ENCODE measurements at places on chromosomes 4 and X.

DNA sequence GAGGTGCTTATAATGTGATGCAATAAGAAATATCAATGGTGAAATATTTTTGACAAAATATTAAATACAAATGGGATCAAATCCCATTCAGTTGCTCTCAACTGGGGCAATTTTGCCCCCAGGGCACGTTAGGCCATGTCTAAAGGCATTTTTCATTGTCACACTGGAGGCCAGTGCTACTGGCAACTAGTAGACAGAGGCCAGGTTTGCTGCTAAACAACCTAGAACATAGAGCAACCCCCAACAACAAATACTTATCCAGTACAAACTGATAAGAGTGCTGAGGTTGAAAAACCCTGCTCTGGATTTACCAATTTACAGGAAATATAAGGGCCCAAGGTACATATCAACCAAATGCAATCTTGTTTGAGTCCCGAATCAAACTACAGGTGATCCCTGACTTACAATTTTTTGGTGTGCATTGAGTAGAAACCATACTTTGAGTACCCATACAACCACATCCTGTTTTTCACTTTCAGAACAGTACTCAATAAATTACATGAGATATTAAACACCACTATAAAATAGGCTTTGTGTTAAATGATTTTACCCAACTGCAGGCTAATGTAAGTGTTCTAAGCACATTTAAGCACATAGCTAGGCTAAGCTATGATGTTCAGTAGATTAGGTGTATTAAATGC lies 237.5 kb downstream of the HNRNPD start:
- no peak for DNase-seq

DNA sequence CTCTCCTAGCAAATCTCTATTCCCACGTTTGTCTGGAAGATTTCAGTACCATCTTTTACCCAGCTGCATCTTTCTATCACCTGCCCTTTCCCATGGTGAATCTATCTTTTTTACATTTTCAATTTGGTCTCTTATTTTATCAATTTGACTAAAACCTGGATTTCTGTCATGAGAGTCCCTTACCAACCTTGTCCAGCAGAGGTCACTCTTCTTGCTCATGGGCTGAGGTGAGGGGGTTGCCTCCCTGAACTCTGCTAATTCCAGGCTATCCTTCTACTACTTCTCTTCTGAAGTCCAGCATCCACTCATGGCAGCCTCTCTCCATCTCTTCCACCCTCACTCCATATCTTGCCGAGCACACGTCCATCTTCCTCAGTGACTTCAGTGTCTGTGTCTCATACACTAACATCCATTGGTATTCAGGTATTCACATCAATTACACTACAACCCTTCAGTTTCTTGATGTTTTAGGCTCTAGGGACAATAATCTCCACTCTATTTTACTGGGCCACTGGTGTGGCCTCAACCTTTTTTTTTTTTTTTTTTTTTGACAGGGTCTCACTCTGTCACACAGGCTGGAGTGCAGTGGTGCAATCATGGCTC lies 17.8 kb upstream of the ZNF827 start:
- DNase-seq = peak; percentile 25

DNA sequence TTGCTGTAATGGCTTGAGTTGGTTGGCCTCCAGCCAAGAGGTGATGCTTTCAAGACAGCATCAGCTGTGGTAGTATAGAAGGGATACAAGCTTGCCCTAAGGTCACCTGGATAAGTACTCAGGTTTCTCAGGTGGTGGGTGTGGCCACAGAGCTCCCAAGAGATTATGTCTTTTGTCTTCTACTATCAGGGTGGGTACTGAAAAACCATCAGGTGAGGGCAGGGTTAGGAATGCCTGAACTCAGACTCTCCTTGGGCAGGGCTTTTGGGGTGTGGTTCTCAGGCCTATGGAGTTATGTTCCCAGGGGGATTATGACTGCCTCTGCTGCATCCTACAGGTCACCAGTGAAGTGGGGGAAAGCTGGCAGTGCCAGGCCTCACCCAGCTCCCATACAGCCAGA lies 654.6 kb upstream of the GALNT7 start:
- DNase-seq = peak; percentile 48

GRCh38 chr4:15677507-15677988 lies 4.1 kb upstream of the FAM200B start:
- peak; percentile 74 for DNase-seq

GRCh38 chrX:132333351-132333750 lies 114.1 kb upstream of the RAP2C start:
- no peak for DNase-seq

DNA sequence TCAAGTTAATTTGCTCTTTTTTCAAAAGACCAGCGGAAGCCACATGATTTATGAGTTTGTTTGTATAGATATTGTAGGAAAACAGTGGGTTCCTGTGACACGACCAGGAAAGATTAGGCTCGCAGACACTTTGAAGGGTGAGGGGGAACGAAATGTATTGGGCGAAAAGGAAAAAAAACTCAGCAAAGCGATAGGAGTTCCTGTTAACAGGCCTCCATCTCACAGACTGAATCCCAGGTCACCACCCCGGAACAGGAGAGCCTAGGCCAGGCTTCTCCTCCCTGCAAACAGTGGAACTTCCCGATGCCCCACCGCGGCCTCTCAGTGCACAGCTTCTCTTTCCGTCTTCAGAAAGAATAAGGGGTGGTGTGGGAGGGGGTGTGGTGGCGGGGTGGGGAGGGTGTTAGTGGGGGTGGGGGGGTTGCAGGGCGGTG lies 181.8 kb upstream of the GPRIN3 start:
- no peak for DNase-seq

DNA sequence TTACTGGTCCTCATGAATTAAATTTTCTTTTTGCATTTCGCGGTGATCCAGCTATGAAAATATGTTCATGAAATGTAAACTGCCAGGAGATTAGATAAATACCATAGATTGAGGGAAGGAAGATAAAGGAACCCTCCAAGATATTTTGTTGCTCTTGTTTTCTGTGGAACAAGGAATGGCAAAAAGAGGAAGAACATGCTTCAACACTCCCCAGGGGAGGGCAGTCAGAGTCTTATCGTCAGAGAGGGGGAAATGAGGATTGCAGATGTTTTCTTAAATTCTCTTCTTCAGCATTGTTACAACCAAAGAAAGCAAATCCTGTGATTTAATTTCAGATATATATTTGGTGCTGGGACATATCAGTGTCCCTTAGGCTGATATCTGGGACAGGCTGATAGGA lies 9.5 kb upstream of the SFRP2 start:
- no peak for DNase-seq

- no peak for DNase-seq
Measured at GRCh38 chr4:1991087-1991486, 17.7 kb downstream of the NELFA start.

GRCh38 chr4:40482985-40483647 lies 146.5 kb downstream of the RBM47 start:
- no peak for DNase-seq

GRCh38 chrX:120090208-120090607 lies 12.7 kb upstream of the RHOXF2B start:
- no peak for DNase-seq

- no peak for DNase-seq
Measured at GRCh38 chrX:148536961-148537360, 36.5 kb downstream of the AFF2 start.

- DNase-seq = no peak
Measured at GRCh38 chr4:37949636-37950426, 10.4 kb upstream of the PTTG2 start.
